ENCODE measurements at places on chromosomes 12 and 14.

DNA sequence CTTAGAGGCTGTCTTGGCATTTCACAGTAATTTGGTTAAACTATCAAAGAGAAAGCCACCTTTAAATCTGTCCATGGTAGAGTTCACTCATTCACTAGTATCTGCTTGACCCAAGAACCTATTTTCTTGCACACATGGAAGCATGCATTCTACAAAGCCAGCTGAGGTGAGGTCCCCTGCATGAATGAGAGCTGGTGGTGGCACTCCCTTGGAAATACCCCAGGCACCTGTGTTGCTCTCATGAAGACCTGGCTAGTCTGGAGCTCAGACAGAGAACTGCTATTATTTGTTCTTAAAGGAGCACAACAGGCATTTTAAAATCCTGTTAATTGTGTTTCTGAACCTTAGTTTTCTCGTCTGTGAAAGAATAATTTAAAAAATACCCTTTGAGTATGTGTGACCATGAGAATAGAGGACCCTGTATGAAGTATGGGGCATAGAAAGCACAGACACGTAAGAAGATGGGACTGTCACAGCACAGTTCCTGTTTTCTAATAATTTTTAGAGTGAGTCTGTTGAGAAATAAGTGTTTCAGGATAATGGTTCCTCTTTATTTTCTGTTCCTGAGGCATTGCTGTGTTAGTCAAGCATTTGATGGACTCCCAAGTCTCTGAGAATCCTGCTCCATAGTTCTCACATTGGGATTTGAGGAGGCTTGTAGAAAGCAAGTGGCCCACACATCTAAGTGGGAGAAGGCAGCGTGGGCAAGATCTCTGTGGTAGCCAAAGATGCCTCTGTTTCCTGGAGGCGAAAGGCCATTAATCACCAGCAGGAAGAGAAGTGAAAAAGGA is 10.9 kb downstream of the RGS6 start:
- DNase-seq: no peak

DNA sequence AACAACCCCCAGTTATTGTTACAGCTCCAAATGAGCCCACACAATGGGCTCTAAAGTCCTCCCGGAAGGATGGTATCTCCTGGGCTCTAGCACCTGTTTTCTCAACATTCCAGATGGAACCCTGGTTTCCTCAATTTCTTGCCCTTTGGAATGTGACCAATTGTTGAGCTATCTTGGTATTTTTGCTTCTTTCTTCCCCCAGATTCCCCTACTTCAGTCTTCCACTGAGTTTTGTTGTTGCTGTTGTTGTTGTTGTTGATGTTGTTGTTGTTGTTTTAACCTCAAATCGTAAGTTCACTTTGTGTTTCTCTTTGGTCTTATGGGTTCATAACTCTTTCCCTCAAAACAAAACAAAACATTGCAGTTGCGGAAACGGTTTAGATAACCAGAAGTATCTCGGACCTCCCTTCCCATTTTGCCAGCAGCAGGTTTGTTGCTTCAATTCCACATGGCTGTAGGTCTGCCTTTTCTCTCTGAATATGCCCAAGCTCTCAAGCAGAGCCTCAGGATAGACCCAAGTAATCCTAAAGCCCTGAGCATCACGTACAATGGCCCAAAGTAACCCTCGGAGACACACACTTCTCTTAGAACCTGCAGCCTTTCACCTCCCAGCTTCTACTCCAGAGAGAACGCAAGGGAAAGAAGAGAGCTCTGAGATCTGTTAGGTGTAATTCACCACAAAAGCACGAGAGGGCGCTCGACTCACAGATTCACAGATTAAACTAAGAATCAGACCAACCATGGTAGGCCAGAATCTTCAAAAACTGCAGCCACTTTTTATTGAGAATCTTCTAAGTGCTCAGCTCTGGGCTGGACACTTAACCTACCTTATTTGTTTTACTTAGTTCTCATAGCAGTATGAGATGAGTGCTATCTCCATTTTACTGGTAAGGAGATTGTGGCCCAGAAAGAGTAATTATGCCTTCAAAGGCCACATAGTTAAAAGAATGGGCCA is 1.0 kb upstream of the DDX23 start:
- peak; percentile 86 for DNase-seq

- no peak for DNase-seq
Measured at GRCh38 chr12:15474766-15475165, 152.5 kb downstream of the PTPRO start.

- DNase-seq: no peak
Measured at GRCh38 chr14:79802093-79802492, 409.2 kb downstream of the DIO2 start.

DNA sequence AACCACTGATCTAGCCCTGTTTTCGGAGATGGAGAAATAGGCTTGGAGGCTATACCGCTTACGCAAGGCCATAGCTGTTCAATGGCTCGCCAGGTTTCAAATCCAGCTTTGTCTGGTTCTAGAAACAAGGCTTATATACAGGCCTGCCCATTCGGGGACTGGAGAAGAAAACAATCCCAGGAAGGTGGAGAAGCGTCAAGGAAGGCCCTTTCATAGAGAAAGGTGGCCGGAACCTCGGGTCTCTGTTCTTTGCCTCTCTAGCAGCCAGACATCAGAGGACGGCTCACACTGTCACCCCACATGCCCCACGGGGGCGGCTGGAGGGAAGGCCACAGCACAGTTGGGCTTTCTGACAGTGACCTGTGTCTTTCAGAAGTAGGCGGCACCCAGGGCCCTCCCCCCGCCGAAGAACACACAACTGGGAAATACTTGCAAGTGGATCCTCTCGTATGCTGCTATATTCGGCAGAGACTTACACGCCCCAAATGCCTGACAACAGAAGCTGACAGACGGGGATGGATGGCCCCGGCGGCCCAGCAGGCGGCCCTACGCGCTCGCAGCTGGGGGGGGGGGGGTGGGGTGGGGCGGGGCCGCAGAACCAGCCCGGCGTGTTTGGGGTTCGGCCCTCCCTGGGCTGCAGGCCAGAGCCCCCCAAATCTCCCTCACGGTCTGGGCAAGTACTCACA is 4.5 kb upstream of the SETD1B start:
- no peak for DNase-seq

DNA sequence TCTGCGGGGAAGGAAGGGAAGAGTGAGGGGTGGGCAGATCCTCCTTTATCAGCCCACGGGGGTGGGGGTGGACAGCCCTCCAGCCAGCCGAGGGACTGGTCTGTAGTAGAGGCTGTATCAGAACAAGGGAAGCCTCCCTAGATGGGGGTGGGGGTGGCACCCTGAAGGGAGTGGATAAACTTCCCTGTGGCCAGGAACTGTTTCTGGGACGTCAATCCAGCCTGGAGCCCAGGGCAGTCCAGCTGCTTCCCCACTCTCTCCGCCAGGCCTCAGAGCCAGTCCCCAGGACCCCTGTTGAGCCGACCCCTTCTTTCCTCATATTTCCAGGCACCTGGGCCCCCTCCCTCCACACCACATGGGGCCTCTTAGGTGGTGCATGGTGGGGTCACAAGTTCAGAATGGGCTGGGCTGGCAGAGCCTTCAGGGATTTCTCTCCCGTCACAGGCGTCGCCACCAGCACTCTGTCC is 6.7 kb downstream of the PLD4 start:
- no peak for DNase-seq

DNA sequence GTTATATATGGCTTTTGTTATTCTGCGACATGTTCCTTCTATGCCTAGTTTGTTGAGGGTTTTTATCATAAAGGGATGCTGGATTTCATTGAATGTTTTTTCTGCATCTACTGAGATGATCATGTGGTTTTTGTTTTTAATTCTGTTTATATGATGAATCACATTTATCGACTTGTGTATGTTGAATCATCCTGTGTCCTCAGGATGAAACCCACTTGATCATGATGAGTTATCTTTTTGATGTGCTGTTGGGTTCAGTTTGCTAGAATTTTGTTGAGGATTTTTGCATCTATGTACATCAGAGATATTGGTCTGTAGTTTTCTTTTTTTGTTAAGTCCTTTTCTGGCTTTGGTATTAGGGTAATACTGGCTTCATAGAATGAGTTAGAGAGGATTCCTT is 291.2 kb downstream of the AKAP6 start:
- DNase-seq: no peak

- no peak for DNase-seq
Measured at GRCh38 chr12:56150563-56150962, 1.8 kb upstream of the MYL6B start.

- DNase-seq: no peak
Measured at GRCh38 chr12:105348561-105348960, 18.1 kb downstream of the C12orf75 start.

DNA sequence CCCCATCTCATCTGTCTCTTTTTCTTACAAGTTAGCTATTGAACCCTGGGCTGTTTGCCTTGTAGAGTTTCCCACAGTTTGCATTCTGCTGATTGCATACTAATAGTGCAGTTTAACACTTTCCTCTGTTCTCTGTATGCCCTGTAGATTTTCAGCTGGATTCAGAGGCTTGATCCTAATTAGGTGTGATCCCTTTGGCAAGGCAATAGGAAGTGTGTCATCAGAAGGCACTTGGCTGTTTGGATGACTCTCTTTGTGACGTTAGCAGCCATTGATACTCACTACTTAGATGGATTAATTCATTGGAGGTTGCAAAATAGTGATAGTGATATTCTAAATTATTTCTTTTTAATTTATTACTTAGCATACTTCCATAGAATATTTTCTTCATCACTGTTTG is 33.6 kb downstream of the FUT8 start:
- no peak for DNase-seq

DNA sequence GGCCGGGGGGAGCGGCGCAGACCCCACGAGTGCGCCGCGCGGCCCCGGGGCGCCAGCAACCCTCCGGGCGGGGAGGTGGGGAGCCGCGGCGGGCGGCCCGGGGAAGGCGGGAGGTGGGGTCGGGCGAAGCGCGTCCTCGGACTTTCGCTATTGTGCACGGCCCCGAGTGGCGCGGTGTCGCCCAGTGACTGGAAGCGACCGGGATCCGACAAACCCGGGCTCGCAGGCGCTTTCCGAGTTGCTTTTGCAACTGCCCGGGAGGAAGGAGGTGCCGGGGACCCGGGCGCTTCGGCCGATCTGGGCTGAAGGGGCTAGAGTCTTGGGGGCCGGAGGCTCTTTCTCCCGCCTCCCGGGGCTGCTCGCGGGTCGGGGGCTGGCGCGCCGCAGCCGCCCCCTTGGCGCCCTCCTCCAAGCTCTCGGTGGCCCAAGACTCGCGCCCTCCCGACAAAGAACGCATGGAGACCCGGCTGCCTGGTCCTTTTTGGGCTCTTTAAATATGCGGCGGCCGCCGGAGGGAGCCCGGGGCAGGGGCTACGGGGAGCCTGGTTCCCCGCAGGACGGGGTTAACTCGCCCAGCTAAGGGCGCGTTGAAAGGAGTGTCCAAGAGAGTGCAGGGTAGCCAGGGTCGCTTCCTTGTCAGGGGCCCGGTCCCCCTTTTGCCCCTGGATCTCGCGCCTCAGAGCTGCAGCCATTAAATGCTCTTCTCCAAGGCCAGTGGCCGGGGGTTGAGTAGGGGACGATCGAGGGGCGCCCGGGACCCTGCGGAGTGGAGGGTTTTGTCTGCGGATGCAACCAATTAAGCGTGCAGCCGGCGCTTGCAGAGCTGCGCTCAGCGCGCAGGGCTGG is 1.4 kb downstream of the HMGA2 start:
- no peak for DNase-seq

GRCh38 chr12:32134101-32134888 is 27.6 kb downstream of the BICD1 start:
- peak; percentile 57 for DNase-seq

GRCh38 chr14:59126714-59127436 is 61.6 kb upstream of the DAAM1 start:
- DNase-seq: peak; percentile 0

- no peak for DNase-seq
Measured at GRCh38 chr12:106288494-106289195, 13.9 kb upstream of the TCP11L2 start.

- no peak for DNase-seq
Measured at GRCh38 chr12:62250671-62251608, 9.3 kb upstream of the USP15 start.

DNA sequence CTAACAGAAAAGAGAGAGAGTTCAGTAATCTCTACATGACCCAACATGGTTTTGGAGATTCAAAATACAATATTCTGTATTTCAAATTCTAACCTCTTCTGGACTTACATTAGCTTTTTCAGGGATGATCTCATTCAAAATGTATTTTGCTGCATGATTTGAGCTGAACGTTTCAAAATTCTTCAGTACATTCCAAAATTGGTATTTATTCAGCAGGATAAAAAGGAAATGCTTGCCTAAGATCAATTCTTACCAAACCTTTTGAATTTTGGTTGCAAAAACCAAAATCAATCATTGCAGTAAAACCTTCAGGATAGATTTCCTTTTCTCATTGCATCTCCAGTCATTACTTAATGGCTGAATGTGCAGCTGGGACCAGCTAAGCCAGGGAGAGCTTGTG is 1761.3 kb upstream of the SEL1L start:
- no peak for DNase-seq

- no peak for DNase-seq
Measured at GRCh38 chr12:12734054-12734453, 16.9 kb downstream of the CDKN1B start.

GRCh38 chr14:54719406-54719805 is 152.5 kb downstream of the SAMD4A start:
- DNase-seq: no peak

DNA sequence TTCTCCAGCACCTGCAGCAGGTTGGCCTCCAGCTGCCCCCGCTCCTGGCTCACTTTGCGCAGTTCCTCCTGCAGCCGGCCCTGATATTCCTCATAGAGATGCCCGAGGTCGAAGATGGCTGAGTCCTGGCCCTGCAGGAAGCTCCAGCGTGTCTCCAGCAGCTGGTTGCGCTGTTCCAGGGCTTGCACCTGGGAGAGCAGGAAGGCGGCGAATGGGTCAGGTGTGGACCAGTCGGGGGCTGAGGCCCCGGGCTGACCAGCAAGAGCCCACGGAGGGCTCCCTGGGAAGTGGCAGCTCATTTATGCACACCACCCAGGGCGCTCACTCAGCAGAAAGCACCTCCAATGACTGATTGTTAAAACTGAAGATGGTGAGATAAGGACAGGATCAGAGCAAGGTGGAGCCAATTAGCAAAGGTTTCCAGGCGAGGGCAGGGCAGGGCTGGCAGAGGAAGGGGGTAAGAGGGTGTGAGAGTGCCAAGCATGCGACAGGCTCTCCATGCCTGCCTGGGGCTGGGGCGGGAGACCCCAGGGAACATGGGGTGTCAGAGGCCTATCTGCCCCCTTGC is 6.3 kb downstream of the KRT80 start:
- DNase-seq: no peak

DNA sequence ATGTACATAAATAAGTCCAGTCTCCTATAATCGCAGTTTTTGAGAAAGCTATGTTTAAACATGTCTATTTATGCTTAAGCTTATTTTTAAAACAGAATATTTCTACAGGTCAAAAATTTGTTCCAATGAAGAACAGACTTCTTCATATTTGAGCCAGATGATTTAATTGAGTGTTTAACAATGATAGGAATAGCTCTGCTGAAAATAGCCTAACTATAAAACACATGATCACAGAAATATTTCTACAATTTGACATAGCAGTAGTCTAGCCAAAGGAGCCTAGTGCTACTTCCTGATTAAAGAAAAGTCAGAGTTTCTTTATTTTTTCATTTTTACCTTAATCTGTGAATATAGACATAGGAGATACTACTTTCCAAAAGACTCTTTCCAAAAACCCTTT is 29.4 kb downstream of the DCP1B start:
- DNase-seq: no peak

All from stimulated activated CD4-positive, alpha-beta T cell treated with anti-CD3 and anti-CD28 coated beads, Interleukin-15, amount 100 ng/mL, for 48 hours (primary cell).